ENCODE measurements at places on chromosomes 3 and 15.

- no peak overlapping the region for H3K4me3 ChIP-seq
- no peaks in the 10 kb centered on the region for H3K4me1 ChIP-seq
- peaks cover 19% of the 10 kb centered on the region for H3K27me3 ChIP-seq
- no peak for DNase-seq
Measured at GRCh38 chr3:186630950-186631641, 9.1 kb upstream of the FETUB start.

DNA sequence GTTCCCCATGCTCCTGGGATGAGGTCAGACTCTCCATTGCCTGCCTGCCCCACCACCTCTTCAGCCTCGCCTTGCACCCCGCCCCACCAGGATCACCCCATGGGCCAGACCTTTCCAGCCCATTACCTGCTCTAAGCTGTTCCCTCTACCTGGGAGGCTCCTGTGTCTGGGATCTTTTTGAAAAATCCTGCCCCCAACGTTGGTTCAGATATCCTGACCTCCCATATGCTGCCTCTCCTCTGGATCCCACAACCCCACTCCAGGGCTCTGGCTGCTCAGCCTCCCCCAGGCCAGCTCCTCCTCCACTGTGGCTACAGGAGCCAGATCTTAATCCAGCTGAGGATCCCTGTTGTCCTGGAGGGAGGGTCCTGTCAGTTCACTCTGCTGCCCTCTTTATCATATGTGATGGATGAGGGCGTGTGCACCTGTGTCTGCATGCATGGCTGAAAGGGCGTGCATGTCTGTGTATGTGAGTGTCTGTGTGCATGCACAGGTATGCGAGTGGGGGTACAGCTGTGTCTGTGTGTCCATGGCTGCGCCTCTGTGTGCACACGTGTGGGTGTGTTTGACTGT, 21.7 kb upstream of the ALAS1 start:
- H3K4me1 ChIP-seq = no peaks in the 10 kb centered on the region
- no peaks in the 10 kb centered on the region for H3K27me3 ChIP-seq
- no peaks in the 10 kb centered on the region for H3K36me3 ChIP-seq

DNA sequence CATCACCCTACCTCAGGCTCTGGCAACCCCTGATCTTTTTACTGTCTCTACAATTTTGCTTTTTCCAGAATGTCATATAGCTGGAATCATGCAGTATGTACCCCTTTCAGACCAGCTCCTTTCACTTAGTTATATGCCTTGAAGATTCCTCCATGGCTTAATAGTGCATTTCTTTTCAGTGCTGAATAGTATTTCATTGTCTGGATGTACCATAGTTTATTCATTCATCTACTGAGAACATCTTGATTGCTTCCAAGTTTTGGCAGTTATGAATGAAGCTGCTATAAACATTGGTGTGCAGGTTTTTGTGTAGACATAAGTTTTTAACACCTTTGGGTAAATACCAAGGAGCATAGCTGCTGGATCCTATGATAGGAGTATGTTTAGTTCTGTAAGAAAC, 50.8 kb upstream of the ANP32A start:
- H3K36me3 ChIP-seq = no peaks in the 10 kb centered on the region
- H3K27me3 ChIP-seq = peaks cover 25% of the 10 kb centered on the region
- peaks cover 6% of the 10 kb centered on the region for H3K4me1 ChIP-seq
- H3K4me3 ChIP-seq = no peak overlapping the region

DNA sequence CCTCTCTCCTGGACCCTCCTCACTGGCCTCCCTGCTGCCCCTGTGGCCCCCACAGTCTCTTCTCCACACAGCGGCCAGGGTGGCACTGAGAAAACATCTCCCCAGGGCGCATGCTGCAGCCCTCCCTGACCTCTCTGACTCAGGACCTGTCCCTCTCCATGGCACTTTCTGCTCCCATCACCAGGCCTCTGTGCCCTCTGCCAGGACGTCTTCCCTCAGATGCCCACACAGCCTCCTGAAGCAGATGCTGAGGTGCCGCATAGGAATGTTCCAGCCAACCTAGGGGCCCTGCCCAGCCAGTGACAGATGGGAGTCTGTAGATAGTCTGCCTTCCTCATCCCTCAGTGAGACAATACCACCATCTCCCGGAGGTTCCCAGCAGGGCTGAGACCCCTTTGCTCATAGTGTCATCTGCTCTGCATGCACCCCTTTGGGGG, 8.7 kb downstream of the MYL3 start:
- no peaks in the 10 kb centered on the region for H3K27me3 ChIP-seq
- H3K36me3 ChIP-seq = no peaks in the 10 kb centered on the region
- H3K4me1 ChIP-seq = no peaks in the 10 kb centered on the region
- H3K27ac ChIP-seq = no peak overlapping the region
- H3K4me3 ChIP-seq = peak overlapping the region; percentile 33

- no peak overlapping the region for H3K4me3 ChIP-seq
- no peak overlapping the region for H3K27ac ChIP-seq
- no peaks in the 10 kb centered on the region for H3K4me1 ChIP-seq
- DNase-seq = no peak
Measured at GRCh38 chr3:165156757-165157420, 39.3 kb downstream of the SLITRK3 start.

DNA sequence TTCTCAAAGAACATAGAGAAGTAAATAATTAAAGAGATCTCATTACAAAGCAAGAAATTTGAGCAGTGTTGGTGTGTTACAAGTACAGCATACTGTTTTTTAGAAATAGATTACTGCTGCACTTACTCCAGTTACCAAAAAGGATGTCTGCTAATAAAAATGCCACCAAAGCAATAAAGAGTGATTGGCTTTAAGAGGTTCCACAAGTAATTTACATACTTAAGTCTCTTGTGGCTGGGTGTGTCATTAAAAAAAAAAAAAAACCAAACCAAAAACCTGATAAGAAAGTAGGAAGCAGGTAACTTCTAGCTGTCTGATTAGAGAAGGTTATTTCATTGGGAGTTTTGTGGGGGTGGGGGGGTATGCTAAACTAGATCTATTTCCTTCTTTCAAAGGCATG, 15.2 kb downstream of the RAB11A start:
- H3K27ac ChIP-seq = peak overlapping the region; percentile 76
- peaks cover 14% of the 10 kb centered on the region for H3K36me3 ChIP-seq

DNA sequence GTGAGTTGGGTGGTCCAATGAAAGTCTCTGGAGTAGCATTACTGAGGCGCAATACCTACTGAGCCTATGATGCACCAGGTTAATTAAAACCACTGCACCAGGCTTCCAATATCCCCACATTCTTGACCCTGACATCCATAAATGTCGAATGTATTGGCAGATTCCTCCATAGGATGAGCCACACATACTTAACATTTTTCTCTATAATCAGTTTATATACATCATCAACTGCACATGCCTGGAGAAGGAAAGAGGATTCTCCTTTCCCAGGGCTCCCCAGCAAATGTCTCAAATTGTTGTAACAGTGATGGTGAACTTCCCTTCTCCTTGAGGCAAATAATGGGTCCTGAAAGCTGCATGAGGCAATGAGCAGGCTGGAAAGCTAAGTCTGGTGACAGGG, 82.3 kb upstream of the LPP start:
- H3K4me1 ChIP-seq = no peaks in the 10 kb centered on the region
- H3K36me3 ChIP-seq = no peaks in the 10 kb centered on the region
- H3K27ac ChIP-seq = no peak overlapping the region
- no peak overlapping the region for H3K4me3 ChIP-seq
- no peak for DNase-seq

- peak within 1 kb of the TSS; percentile 87 for H3K4me3 ChIP-seq
- peak; percentile 71 for DNase-seq
- H3K27ac ChIP-seq = peak within 1 kb of the TSS; percentile 78
- peaks cover 8% of the 10 kb centered on the region for H3K36me3 ChIP-seq
- H3K27me3 ChIP-seq = no peaks in the 10 kb centered on the region
Measured at GRCh38 chr3:36944641-36945270, at the start of gene TRANK1. TSS of gene TRANK1 (minus strand) at chr3:36945054. CDS start at chr3:36944809, 245 bp downstream.

- H3K4me3 ChIP-seq = no peak overlapping the region
- no peaks in the 10 kb centered on the region for H3K27me3 ChIP-seq
- H3K27ac ChIP-seq = no peak overlapping the region
- no peak for DNase-seq
- H3K36me3 ChIP-seq = peaks cover 3% of the 10 kb centered on the region
Measured at GRCh38 chr15:89888214-89888804, 5.5 kb downstream of the AP3S2 start.

DNA sequence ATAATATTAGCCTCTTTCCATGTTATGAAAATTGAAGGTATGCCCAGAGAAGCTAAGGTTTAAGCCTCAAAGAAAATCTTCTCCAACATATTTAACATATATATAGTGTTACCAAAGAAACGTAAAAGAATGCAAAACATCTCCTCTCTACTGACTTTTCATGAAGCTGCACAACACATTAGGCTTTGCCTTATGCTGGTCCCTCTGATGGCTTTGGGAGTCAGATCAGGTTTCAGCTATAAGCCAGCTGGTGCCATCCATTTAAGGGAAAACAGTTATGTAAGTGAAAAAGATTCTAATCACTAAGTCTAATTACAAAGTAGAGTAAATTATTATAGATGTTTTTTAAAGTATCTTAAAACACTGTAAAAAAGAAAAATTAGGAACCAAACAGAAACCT, 410.5 kb downstream of the LSAMP start:
- H3K4me3 ChIP-seq = no peak overlapping the region
- no peaks in the 10 kb centered on the region for H3K4me1 ChIP-seq
- H3K27me3 ChIP-seq = no peaks in the 10 kb centered on the region

DNA sequence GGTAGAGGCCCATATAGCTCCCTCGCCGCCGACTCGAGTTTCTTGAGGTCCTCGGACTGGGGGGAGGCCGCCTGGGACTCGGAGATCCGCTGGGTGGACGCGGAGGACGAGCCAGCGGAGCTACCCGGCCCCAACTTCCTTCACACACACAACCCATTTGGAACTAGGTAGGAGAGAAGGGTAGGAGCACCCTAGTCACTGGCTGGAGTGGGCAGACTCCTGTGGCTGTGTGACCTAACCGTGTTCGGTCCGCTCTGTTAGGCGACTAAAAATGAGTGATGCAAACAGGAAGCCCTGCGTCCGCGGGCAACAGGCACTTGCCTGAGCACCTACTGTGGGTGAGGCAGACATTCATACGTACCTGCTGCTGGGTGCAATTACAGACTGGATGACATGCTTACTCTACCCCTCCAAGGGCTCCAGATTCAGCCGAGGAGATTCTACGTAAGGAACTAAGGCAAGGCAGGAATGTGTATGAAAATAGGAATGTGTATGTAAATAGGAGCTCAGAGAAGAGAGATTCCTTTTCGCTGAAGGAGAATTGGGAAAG, 4.6 kb upstream of the SIN3A start:
- H3K27ac ChIP-seq = peak overlapping the region; percentile 8
- H3K36me3 ChIP-seq = no peaks in the 10 kb centered on the region
- H3K4me1 ChIP-seq = peaks cover 25% of the 10 kb centered on the region
- no peak for DNase-seq

DNA sequence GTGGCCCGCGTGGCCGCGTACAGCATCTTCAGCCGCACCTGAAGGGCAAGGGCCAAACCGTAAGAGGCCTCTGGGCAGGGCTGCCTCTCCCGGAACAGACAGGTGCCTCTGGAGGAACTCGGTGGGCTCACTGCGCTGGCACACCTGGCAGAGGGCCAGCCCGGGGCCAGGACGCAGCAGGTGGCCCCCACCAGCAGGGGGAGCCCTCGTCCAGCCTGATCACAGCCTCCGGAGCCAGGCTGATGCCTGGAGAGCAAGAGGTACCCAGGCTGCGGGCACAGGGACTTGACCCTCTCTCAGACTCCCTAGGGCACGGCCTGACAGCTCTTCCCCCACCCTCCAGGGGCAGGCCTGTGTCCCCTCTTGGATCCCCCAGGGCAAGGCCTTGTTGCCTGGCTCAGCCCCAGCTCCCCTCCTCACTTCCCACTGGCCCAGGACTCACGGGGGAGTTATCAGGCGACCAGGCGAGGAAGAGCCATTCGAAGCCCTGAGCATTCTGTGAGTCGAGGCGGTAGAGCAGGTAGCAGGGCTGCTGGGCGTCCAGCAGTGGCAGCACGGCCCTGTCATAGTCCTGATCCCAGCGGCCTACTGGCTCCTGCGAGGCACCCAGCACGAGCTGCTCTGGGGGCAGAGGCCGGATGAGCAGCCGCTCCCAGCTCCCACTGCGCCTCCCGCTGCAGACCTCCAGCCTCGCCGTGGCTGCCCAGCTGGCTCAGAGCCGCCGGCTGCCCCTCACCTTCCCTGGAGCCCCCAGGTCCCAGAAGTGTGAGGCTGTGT, 6.2 kb upstream of the TLR9 start:
- peak overlapping the region; percentile 26 for H3K4me3 ChIP-seq
- peak; percentile 85 for DNase-seq
- H3K4me1 ChIP-seq = peaks cover 44% of the 10 kb centered on the region
- no peaks in the 10 kb centered on the region for H3K36me3 ChIP-seq
- H3K27ac ChIP-seq = no peak overlapping the region

GRCh38 chr3:193673845-193674244, 80.8 kb downstream of the OPA1 start:
- peaks cover 4% of the 10 kb centered on the region for H3K4me1 ChIP-seq
- no peaks in the 10 kb centered on the region for H3K27me3 ChIP-seq
- H3K27ac ChIP-seq = no peak overlapping the region
- H3K36me3 ChIP-seq = peaks cover 47% of the 10 kb centered on the region
